ENCODE measurements at places on chromosomes 16 and 17.
A peak's percentile ranks its signal among the peaks of the same experiment; 100 is the strongest.

- no peak for DNase-seq
Observed at GRCh38 chr17:31476525-31477416, 85.3 kb downstream of the RAB11FIP4 start.

DNA sequence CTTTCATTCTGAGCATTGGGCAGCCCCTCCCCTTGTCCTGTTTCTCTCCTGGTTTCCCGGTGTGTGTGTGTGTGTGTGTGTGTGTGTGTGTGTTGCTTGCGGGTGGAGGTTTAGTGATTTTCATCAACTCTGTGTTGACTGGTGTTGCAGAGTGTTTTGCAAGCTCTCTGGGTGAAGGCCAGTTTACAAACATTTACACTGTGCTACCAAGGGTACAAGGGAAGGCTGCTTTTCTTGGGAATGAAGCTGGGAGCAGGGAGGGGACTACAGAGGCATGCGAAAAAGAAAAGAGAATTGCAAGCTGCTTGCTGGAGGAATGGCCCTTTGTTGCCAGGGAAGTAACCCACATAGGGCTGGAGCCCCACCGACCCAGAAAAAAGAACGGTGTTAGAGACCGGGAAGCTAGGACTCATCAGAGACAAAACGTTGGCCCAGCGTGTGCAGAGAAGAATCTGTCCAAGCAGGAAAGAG, 29.6 kb downstream of the HS3ST3B1 start:
- DNase-seq = no peak

GRCh38 chr17:66432411-66432957, 130.1 kb downstream of the PRKCA start:
- no peak for DNase-seq

- DNase-seq = no peak
Observed at GRCh38 chr16:73176577-73177013, 128.7 kb upstream of the ZFHX3 start.

- peak; percentile 42 for DNase-seq
Observed at GRCh38 chr17:17300624-17301568, 2.3 kb upstream of the NT5M start.

- no peak for DNase-seq
Observed at GRCh38 chr16:85523602-85524364, 89.3 kb upstream of the GSE1 start.

DNA sequence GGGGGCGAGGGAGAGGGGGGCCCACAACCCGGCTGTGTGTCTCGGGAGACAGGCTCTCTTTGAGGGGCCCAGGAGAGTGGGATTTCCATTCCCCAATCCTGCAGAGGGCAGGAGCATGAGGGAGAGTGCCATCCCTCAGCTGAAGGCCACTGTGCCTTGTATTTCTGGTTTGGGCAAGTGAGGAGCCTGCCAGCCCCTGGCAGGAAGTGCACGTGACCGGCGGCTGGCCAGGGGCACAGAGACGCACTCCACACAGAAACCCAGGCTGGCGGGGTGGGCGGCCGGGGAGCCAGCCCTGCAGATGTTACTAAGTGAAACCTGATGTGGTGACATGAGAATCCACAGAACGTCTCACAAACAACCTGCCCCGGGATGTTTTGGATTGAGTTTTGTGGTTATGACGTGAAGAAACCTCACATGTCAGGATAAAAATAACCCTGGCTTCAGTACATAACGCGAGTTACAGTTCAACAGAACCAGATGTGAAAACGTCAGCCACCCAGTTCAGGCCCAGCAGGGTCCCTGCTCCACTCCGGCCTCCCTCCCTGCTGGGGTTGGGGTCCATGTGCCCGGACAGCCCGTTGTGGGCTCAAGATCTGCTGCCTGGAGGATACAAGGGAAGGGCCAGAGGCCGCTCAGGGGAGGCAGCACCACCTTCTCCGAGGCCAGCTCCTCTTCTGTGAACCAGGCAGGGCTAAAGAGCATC, 51.7 kb upstream of the MTSS2 start:
- DNase-seq = peak; percentile 38

DNA sequence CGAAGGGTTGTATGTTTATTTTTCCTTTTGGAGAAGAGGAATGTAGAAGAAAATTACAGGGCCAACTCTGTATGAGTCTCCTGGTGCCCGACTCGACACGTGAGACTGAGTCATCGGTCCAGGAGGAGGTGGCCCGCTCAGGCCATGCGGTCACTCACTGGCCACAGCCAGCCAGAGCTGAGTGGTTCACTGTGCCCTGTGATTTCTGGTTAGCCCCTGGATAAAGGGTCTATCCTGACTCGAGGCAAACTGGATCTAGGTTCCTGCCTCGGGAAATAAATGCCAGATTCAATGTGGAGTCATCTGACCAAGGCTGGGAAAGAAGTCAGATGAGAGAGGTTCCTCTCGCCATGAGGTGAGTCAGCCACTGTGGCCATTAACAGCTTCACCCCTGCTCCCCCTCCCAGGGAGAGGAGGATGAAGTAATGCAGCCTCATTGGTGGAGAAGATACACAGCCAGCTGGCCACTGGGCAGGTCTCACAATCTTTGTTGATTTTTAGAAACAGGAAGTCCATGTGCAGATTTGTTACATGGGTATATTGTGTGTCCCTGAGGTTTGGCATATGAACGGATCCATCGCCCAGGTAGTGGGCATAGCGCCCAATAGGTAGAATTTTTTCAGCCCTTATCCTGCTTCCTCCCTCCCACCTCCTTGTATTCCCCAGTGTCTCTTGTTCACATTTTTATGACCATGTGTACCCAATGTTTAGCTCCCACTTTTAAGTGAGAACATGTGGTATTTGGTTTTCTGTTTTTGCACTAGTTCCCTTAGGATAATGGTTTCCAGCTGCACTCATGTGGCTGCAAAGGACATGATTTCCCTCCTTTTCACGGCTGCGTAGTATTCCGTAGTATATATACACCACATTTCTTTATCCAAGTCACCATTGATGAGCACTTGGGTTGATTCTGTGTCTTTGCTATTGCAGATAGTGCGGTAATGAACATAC, 21.7 kb upstream of the USP36 start:
- no peak for DNase-seq

- DNase-seq = no peak
Observed at GRCh38 chr17:70059071-70059470, 16.0 kb upstream of the KCNJ16 start.

DNA sequence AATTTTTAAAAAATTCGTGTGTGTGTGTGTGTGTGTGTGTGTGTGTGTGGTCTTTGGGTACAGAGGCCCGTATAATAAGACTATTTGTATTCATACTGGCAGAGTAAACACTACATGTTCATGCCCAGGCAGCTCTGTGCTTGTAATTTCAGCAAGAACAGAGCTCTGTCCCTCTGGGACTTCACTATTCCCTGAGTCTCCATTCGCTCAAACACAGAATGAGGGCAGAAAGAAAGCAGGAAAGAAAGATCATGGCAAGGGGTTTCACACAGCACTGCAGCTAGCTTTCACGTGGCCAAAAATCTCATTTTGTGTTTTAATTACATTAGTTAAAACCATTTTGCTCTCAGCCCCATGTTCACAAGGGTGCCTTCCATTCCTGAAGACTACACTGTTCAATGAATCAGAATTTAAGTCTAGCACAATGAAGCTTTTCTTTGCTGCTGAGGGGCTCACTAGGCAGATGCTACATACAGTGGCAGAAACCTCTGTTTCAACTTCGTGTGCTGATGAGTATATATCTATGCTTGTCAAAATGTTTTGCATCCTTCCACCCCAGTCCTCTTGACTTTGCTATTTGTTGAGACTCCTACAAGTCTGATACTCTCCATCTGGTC, 198.4 kb upstream of the C17orf78 start:
- no peak for DNase-seq

DNA sequence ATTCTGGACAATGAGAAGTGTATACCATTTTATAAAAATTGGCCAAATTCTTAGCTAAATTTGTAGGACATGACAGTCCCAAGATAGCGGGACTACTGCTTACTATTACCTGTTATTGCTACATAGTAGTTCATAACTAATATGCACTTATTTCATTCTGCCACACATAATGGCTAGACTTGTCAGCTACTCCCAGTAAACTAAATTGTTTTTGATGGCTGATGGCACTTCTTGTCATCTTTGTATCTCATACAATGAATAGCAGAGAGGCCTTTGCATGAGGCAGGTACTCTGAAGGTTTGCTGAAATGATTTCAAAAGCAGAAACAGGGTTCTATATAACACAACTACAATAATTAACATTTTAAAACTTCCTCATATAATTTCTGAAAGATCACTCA, 44.0 kb downstream of the ITFG1 start:
- DNase-seq = no peak

GRCh38 chr16:87324411-87325275, 7.5 kb upstream of the C16orf95 start:
- peak; percentile 34 for DNase-seq

DNA sequence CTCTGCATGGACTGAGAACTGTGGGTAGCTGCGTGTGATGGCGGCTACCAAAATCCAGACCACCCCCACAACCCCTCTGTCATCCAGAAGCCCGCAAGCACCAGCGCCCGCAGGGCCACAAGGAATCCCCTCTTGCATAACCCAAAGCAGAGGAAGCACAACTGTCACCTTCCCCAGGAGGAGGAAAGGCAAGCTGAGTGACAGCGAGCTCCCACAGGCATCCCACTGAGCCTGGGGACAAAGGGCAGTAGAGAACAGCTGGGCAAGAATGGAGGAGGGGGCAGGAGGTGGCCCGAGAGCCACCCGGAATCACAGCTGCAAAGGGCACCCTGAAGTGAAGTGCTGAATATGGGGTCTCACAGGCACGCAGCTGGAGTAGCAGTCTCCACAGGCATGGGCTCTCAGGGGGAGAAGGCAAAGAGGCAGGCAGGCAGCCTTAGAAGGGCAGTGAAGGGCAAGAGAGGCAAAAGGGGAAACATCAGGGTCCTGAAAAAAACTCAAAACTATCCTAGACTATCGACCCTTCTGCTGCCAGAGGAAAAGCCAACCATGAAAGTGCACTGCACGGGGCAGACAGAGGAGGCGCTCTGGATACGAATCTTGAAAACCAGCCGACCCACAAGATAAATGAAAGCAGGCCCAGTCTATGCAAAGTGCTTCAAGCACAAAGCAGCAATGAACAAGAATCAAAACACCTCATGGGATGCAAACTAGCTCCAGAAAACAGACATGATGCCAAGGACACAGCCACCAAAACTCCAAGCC, 17.1 kb downstream of the USP36 start:
- no peak for DNase-seq

DNA sequence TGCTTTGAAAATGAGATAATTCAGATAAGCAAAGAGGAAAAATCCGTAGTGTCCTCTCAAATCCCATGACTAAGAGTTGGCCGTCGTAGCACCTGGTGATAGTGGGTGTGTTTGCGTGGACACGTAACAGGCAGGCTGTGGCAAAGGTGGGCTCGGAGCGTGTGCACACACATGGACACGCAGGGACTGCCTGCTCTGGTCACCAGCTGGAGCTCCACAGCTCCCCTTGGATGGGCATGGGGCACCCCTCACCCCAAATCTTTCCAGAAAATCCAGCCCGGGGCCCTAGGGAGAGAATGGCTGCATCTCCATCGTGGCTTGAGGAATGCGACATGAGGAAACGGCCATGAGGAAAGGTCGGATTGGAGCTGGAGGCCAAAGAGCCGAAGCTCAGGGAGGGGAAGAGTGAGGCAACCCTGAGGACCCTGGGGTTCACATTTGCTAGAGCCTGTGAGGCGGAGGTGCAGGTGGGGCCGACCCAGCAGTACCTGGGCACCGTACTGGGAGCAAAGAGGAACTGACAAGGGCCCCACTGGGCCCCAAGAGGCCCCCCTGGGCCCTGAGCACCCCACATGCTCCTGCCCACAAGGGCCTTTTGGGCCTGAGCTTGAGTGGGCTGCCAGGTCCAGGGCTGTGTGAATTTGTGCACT, 51.6 kb downstream of the DNAH17 start:
- DNase-seq = no peak

DNA sequence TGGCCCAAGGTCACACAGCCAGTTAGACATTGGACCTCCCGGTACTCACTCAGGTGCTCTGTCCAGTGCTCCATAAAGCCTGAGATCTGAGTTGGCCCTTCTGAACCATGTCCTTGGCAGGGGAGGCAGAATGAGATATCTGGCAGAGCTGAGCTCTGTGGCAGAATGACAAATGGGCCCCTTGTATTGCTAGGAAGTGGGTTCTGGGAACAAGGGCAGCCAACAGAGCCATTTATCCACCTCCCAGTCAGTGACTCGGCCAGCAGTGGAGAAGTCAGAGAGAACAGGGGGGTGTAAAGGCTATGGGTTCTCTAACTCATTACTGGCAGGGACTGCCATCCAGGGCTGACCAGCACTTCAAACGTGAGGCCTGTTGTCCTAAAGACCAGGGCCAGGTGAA, 117.1 kb upstream of the NLRP1 start:
- DNase-seq = no peak

DNA sequence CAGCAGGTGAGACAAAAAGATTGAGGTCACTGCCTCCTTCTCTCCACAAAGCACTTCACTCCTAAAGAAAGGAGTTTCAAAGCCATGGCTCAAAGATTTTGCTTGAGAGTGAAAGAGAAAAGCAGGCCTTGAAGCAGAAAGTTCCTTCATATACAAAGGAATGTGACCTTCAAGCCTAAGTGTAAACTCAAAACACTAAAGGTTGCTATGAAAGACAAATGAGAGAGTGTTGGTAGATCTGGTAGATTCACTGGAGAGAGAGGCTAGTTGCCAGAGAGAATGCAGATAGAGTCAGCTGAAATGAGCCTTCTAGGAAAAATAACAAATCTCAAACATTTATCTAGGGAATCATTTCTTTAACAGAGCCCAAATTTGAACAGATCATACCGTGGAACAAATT, 305.2 kb downstream of the CDH8 start:
- no peak for DNase-seq

GRCh38 chr16:81140930-81141780, 45.0 kb upstream of the GCSH start:
- DNase-seq = no peak

- no peak for DNase-seq
Observed at GRCh38 chr17:59465949-59466307, 99.5 kb upstream of the DHX40 start.

DNA sequence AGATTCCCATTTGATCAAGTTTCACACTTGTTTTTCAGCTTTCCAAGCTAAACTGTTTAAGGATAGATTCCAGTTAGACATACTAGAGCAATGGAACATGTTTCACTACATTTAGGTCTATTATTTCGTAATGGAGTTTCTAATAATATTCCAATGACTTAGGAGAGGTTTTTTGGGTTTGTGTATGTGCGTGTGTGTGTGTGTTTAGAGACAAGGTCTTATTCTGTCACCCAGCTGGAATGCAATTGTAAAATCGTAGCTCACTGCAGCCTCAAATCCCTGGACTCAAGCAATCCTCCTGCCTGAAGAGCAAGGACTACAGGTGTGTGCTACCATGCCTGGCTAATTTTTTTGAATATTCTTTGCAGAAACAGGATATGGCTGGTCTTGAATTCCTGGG, 426.3 kb downstream of the ZFHX3 start:
- DNase-seq = no peak

DNA sequence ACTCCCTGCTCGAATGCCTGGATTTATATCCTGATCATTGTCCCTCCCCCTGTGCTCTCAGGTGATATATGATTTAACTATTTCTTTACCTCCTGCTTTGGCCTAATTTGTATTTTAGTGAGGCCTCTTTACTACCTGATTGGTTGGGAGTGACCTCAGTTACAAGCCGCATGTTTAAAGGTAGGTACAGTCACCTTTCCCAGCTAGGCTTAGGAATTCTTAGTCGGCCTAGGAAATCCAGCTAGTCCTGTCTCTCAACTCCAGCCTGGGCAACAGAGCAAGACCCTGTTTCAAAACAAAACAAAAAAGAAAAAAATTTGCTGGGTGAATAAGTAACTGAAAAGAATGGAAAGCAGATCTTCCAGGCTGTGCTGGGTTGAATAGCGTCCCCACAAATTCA, 26.8 kb upstream of the ST6GALNAC2 start:
- no peak for DNase-seq

- DNase-seq = no peak
Observed at GRCh38 chr16:30503403-30504296, 22.7 kb downstream of the ZNF768 start.

- DNase-seq = no peak
Observed at GRCh38 chr16:66553223-66553622, 847 bp downstream of the CKLF start.

Measured in effector CD4-positive, alpha-beta T cell (primary cell).